Breast epithelium (tissue), 4 donors: ENCODE measurements at places on chromosomes 1 and 21. TPM values are rescaled to one million over a fixed set of nuclear protein-coding genes. Genes with fewer than 3 reads are reported as not detected.

- peaks cover 4% of the 10 kb centered on the region for H3K27me3 ChIP-seq
- no peak overlapping the region for H3K4me3 ChIP-seq
- H3K36me3 ChIP-seq, result no peaks in the 10 kb centered on the region
- no peaks in the 10 kb centered on the region for H3K4me1 ChIP-seq
- H3K27ac ChIP-seq, result peak overlapping the region; percentile 86
Observed at GRCh38 chr1:30522031-30523004, 201.1 kb downstream of the MATN1 start.

SLC1A7 gene
- 0.16 TPM for total RNA-seq

DNA sequence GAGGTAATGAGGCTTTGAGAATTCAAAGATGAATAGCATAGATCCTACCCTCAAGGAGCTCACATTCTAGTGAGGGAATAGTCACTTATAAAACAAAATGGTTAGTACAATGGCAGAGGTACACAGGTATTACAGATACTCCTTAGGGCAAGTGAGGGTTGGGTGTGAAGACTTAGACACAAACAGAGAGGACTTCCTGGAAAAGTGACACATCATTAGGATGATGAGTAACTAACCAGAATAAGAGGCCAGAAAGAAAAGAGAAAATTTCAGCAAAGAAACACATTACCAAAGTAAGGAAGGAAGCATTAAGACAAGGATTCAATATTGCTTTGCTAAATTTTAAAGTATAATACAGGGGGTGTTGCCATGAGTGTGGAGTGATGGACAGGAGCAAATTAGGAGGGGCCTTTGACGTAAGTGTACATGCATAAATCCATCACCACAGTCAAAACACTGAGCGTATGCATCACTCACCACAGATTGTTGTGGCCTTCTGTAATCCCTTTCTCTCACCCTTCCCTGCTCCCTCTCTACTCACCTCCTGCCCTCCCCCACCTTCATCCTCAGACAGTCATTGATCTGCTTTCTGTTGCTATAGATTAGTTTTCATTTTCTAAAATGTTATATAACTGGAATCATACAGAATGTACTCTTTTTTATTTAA is 7.9 kb downstream of the CD53 start:
- H3K4me1 ChIP-seq, result no peaks in the 10 kb centered on the region
- no peaks in the 10 kb centered on the region for H3K27me3 ChIP-seq
- H3K4me3 ChIP-seq, result no peak overlapping the region
- no peak overlapping the region for H3K27ac ChIP-seq
- H3K36me3 ChIP-seq, result no peaks in the 10 kb centered on the region

B3GALT2 gene
- 0.33 TPM for total RNA-seq

GRCh38 chr1:147246910-147247655 is 4.6 kb downstream of the CHD1L start:
- H3K4me1 ChIP-seq, result no peaks in the 10 kb centered on the region
- H3K27me3 ChIP-seq, result no peaks in the 10 kb centered on the region
- H3K4me3 ChIP-seq, result no peak overlapping the region
- DNase-seq, result no peak

GRCh38 chr1:26553942-26554682 is 24.6 kb downstream of the RPS6KA1 start:
- no peaks in the 10 kb centered on the region for H3K4me1 ChIP-seq
- no peak for DNase-seq
- no peak overlapping the region for H3K27ac ChIP-seq

C1orf56 gene
- 4.6 TPM for total RNA-seq

SYDE2 gene
- 26.5 TPM for total RNA-seq

NBPF26 gene
- 20.2 TPM for total RNA-seq

DEPDC1 gene
- total RNA-seq, result 1.9 TPM

GRCh38 chr1:206769304-206769731 is 1.3 kb upstream of the IL19 start:
- H3K36me3 ChIP-seq, result no peaks in the 10 kb centered on the region
- H3K27me3 ChIP-seq, result no peaks in the 10 kb centered on the region
- H3K27ac ChIP-seq, result peak overlapping the region; percentile 29
- no peaks in the 10 kb centered on the region for H3K4me1 ChIP-seq

DNA sequence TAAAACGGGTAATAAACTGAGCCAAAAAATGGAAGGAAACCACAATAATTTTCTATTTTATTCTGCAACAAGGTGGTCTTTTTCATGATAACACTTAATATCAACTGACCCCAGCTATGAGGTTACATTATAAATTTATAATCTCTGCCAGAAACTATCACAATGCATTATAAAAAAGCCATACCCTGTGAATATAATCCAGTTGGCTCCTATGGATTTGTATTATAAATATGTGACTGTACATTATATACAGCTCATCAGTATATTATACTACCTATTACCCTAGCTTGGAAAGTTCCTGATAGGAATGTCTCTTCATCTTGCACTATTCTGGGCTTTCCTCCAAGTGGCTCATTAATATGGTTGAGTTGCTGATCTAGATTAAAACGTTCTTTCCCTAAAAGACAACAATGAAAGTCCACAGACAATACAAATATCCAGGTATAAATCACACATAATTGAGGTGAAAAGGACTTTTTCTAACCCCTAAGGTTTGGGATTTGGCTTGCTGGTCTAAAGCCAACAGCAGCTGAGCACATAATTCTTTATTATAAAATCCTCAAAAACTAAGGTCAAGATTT is 487.7 kb downstream of the TTLL7 start:
- H3K36me3 ChIP-seq, result no peaks in the 10 kb centered on the region
- no peak overlapping the region for H3K4me3 ChIP-seq
- DNase-seq, result no peak
- H3K27ac ChIP-seq, result no peak overlapping the region
- no peaks in the 10 kb centered on the region for H3K4me1 ChIP-seq
- H3K27me3 ChIP-seq, result no peaks in the 10 kb centered on the region

PARP1 gene
- total RNA-seq, result 83.9 TPM

DNA sequence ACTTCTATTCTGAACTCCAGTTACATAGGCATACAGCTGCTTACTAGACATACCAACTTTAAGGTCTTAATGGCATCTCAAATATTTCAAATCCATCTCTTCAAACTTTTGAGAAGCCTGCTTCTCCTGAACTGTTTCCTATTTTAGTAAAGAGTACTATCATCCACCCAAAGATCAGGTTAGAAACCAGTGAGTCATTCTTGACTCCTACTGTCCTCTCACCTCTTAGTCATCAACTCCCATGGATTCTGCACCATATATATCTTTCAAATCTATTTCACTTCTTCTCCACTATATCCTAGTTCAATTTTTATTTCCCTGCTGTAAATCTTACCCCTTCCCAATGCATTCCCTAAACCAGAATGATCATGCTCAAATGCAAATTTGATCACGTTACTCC is 18.1 kb upstream of the BEND5 start:
- no peaks in the 10 kb centered on the region for H3K27me3 ChIP-seq
- H3K4me3 ChIP-seq, result no peak overlapping the region
- no peaks in the 10 kb centered on the region for H3K36me3 ChIP-seq
- no peak overlapping the region for H3K27ac ChIP-seq

GRCh38 chr1:182191381-182192115 is 130.0 kb upstream of the ZNF648 start:
- no peaks in the 10 kb centered on the region for H3K4me1 ChIP-seq
- H3K36me3 ChIP-seq, result no peaks in the 10 kb centered on the region
- no peak overlapping the region for H3K27ac ChIP-seq
- no peak overlapping the region for H3K4me3 ChIP-seq
- H3K27me3 ChIP-seq, result no peaks in the 10 kb centered on the region

- no peaks in the 10 kb centered on the region for H3K36me3 ChIP-seq
- no peak for DNase-seq
Observed at GRCh38 chr1:58966103-58966916, 182.5 kb upstream of the JUN start.

- DNase-seq, result no peak
- peaks cover 35% of the 10 kb centered on the region for H3K27me3 ChIP-seq
- H3K36me3 ChIP-seq, result no peaks in the 10 kb centered on the region
- peaks cover 4% of the 10 kb centered on the region for H3K4me1 ChIP-seq
- H3K4me3 ChIP-seq, result no peak overlapping the region
- no peak overlapping the region for H3K27ac ChIP-seq
Observed at GRCh38 chr1:32890516-32891240, 4.4 kb downstream of the HPCA start.

CYP4X1 gene
- 307 TPM for total RNA-seq

EPHA10 gene
- total RNA-seq, result not detected

- DNase-seq, result no peak
- no peaks in the 10 kb centered on the region for H3K4me1 ChIP-seq
- H3K27me3 ChIP-seq, result no peaks in the 10 kb centered on the region
- H3K4me3 ChIP-seq, result no peak overlapping the region
- no peaks in the 10 kb centered on the region for H3K36me3 ChIP-seq
- H3K27ac ChIP-seq, result no peak overlapping the region
Observed at GRCh38 chr1:241598249-241598648, 41.9 kb downstream of the CHML start.
